NAMALWA (cell line): ENCODE measurements at places on chromosomes 12 and 14.

DNA sequence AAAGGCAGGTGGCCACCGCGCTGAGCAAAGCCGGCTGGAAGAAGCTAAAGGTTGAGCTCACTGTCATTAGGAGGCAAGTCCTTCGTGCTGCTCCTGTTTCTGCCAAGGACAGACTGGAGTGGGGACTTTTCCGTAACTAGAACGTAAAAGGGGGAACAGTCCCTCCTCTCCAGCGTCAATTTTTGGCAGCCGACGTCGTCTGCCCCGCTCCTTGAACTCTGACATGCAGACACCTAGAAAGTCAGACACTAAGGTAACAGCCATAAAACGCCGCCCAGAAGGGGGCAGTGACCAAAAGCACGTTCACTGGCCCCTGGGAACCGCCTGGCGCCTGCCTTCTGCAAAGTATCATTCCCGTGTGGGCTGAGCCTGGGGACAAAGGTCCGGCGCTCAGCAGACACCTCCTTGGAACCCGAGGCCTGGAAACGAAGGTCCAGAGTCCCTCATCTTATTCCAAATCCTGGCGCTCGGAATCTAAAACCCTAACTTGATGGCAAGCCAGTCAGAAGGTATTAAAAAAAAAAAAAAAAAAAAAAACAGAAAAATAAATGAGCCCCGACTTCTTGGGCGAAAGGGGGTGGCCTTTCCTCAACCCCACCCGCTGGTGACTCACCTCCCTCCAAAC is 1.1 kb upstream of the LRP1 start:
- DNase-seq = peak; percentile 73

DNA sequence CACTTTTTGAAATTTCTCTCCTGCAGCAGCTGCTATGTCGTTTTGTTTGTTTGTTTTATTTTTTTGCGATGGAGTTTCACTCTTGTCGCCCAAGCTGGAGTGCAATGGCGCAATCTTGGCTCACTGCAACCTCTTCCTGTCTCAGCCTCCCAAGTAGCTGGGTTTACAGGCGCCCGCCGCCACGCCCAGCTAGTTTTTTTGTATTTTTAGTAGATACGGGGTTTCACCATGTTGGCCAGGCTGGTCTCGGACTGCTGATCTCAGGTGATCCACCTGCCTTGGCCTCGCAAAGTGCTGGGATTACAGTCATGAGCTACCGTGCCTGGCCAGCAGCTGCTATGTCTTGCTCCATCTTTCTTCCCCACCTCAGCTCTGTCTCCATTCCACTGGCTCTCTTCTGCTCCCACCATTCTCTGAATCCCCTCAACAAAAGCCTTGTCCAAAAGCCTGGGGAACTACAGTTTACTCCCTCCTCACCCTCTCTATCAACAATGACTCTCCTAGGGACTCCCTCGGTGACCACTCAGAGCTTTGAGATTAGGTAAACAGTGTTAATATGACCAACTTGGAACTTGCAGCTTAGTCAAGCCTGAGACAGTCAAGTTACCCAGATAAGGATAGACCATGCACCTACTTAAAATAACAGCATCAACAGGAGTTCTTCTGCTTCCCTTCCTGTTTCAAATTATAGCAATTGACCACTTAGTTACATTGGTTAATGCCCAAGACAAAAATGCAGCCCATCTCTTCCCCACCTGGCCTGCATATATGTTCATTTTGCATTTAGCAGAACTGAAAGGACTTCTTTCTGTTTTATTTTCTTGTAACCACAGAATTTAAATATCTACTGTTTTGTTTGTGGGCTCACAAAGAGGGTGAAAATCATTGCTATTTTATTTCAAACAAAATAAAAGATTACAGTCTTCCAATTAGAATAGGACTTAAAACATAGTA is 189.0 kb upstream of the AMIGO2 start:
- DNase-seq = no peak

DNA sequence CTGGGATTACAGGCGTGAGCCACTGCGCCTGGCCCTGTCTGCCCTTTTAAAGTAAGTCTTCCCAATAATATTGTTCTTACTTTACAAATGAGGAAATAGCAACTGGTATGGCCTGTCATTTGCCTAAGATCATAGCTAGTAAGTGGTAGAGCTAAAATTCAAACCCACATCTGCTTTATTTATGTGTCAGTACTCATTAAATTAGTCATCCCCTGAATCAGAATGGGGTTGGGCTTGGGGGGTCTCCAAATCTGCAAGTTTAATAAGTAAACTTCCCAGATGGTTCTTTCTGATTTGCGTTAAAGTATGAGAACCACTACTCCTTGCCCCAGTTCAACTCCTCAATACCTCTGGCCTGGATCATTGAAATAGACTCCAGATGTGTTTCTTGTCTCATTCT is 96.2 kb downstream of the FAR2 start:
- DNase-seq = no peak

DNA sequence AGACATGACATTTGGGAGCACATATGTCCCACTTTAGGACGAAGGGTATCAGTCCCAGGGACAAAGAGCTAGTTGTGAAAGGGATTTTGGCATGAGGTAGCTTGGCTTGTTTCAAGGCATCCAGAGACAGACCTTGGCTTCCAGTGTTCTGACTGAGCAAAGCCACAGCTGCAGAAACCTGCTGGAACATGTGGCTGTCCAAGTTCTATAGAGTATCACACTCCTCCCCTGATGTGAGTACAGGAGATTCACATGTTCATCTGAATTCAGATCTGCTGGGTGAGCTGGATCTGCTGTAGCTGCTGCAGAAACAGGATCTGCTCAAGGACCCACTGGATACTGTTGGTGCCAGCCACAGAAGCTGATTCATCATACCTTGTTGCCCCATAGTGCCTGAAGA is 10.1 kb upstream of the C14orf39 start:
- DNase-seq = no peak
